ENCODE measurements at places on chromosomes 1 and 21. TPM values are rescaled to one million over a fixed set of nuclear protein-coding genes. Genes with fewer than 3 reads are reported as not detected.

DNA sequence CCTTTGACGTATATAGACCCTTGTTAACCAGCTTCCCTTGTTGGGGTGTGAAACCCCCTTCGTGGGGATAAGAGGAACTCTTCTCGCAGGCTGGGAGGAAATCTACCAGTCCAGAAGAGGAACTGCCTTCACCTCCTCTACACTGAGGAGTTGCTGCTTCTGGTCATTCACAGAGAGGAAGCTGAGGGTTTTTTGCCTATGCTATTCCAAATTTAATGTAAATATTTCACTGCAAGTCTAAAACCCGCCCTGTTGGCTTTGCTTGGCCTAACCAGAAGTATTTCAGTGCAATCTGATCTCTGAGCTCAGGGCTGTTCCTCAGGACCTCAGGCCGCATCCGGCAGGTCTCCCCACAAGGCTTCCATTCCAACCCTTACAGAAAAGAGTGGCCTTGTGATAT lies 150.1 kb downstream of the HIVEP3 start:
- DNase-seq = no peak
- no peak overlapping the region for H3K4me3 ChIP-seq
- H3K27me3 ChIP-seq = no peaks in the 10 kb centered on the region
- H3K36me3 ChIP-seq = no peaks in the 10 kb centered on the region

DNA sequence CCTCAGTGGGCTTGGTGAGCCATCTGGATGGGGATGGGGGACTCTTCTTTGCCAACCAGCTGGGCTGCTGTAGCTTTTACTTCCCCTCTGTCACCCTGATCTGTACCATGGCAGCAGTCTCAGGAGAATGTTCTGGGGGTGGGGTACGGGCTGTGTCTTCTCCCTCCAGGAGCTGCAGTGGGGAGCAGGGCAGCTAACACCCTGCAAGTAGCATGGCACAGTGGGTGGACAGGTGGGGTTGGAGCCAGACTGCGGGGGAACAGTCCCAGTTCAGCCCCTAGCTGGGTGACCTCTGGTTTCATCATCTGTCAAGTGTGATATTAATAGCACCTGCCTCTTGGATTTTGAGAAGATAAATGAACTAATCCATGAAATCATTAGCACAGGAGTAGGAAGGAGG lies 3.1 kb downstream of the NFASC start:
- H3K4me1 ChIP-seq = no peaks in the 10 kb centered on the region
- H3K27ac ChIP-seq = no peak overlapping the region
- H3K4me3 ChIP-seq = no peak overlapping the region
- no peaks in the 10 kb centered on the region for H3K27me3 ChIP-seq
- no peak for DNase-seq
- H3K36me3 ChIP-seq = no peaks in the 10 kb centered on the region

ANGPTL3 gene
- total RNA-seq = not detected

TTC39A gene
- total RNA-seq = 2.5 TPM

MROH7 gene
- 11.8 TPM for total RNA-seq

RIT1 gene
- 29.9 TPM for total RNA-seq

MAP3K7CL gene
- total RNA-seq = 7.3 TPM

Measured in uterus (tissue), 4 donors.